Aorta (tissue), 5 donors: ENCODE measurements at places on chromosomes 7 and 10. TPM values are rescaled to one million over a fixed set of nuclear protein-coding genes. Genes with fewer than 3 reads are reported as not detected.

GRCh38 chr10:17665747-17666146 is 21.8 kb downstream of the STAM start:
- H3K36me3 ChIP-seq: no peaks in the 10 kb centered on the region
- H3K4me3 ChIP-seq: no peak overlapping the region
- no peaks in the 10 kb centered on the region for H3K4me1 ChIP-seq
- H3K27ac ChIP-seq: no peak overlapping the region

DNA sequence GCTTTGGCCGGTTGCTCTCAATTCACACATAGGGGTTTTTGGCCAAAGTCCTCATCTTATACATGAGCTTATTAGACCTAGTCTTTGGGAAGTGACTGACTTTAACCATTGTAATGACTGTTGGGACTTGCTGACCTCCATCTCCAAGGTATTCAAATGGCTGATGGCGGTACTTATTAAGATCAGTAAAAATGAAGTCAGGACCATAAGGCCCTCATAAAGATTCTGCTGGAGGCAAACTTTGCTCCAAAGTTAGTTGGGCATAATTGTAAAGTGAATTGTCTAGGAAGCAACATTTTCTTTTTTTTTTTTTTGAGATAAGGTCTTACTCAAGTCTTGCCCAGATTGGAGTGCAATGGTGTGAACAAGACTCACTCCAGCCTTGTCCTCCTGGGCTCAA is 76.3 kb upstream of the MKLN1 start:
- no peak overlapping the region for H3K27ac ChIP-seq
- no peaks in the 10 kb centered on the region for H3K27me3 ChIP-seq
- peaks cover 4% of the 10 kb centered on the region for H3K4me1 ChIP-seq

DNA sequence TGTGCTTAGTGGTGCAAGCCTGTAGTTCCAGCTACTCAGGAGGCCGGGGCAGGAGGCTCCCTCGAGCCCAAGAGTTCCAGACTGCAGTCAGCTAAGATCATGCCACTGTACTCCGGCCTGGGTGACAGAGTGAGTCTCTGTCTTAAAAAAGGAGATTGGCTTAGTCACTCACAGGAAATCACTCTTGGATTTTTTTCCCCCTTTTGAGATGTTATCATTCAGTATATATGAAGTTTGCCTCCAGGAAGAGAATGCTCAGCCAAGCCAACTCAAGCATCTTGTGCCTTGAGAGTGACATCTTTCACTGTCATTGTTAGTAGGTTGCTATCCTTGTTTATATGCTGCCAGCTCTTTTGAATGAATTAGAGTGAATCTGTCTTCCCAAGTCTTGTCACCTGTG is 28.0 kb downstream of the NIPSNAP2 start:
- H3K27ac ChIP-seq: no peak overlapping the region
- no peaks in the 10 kb centered on the region for H3K27me3 ChIP-seq
- no peak for DNase-seq
- no peak overlapping the region for H3K4me3 ChIP-seq
- peaks cover 12% of the 10 kb centered on the region for H3K36me3 ChIP-seq
- no peaks in the 10 kb centered on the region for H3K4me1 ChIP-seq

DNA sequence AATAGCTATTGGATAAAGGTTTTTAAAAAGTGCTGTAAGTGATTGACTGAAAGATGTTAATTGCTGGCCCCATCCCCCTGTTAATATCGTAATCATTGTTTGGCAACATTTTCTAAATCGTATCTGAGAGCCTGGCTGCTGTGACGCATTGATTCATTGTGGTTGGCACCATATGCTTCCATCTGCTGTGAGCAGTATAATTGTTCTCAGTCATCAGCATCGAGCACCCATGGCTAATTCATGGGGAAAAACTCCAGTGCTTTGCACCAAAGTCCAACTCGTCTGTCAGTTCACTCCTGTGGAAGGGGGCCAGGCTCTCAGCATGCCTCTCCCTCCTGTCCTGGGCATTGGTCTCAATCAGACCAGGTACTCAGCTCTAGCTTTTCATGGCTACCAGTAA is 205.2 kb downstream of the STK31 start:
- H3K27me3 ChIP-seq: no peaks in the 10 kb centered on the region
- no peaks in the 10 kb centered on the region for H3K36me3 ChIP-seq
- H3K4me3 ChIP-seq: no peak overlapping the region
- no peak for DNase-seq

DNA sequence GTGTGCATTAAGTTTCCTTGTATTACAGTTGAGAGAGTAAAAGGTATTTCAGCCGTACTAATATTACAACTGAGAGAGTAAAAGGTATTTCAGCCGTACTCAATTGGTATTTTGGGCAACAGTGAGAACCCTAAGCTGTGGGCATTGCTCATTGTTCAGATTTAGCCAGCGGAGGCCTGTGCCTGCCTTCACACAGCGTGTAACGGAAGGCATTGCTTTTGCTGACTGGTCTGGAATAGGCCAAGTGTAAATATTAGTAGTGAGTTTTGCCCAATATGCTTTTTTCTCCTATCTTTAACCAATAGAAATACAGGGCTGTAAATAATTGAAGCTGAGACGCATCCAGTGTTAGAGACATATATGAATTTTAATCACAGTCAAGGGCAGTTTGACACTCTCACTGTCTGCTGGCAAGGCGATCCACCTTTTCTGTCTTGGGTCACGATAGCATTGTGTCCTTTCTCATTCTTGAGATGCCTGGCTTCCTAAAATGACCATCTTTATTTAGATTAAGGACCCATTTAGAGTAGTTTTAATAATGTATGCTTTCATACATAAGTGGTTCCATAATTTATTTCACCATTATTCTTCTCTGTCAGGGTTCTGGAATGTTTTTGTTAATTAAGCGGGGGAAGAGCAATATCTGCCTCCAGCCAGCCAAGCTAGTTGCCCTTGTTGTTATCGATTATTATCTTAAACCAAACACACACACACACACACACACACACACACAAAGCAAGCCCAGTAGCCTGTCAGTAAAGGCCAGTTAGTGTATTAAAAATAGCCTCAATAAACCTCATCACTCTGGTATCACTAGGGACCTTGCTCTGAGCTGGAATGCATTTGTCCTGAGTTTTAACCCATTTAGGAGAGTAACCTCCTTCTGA is 130.7 kb downstream of the CELF2 start:
- no peak overlapping the region for H3K4me3 ChIP-seq
- no peak overlapping the region for H3K27ac ChIP-seq
- peaks cover 12% of the 10 kb centered on the region for H3K4me1 ChIP-seq
- no peak for DNase-seq

GRCh38 chr7:24501009-24501408 is 72.2 kb upstream of the PALS2 start:
- H3K27ac ChIP-seq: no peak overlapping the region
- H3K27me3 ChIP-seq: no peaks in the 10 kb centered on the region
- H3K36me3 ChIP-seq: no peaks in the 10 kb centered on the region
- H3K4me1 ChIP-seq: peaks cover 6% of the 10 kb centered on the region

Gene GIMAP5
- polyA plus RNA-seq: 3.1 TPM

Gene TEX47
- polyA plus RNA-seq: not detected

Gene LOXL4
- 6.7 TPM for polyA plus RNA-seq

Gene SLC16A9
- polyA plus RNA-seq: 0.25 TPM

Gene COL17A1
- 1.5 TPM for polyA plus RNA-seq

Gene CYP2C19
- polyA plus RNA-seq: 1.5 TPM
